ENCODE measurements at places on chromosomes 2 and 18. TPM values are rescaled to one million over a fixed set of nuclear protein-coding genes. Genes with fewer than 3 reads are reported as not detected.

NCKAP5 gene
- total RNA-seq = 1.4 TPM

CNRIP1 gene
- total RNA-seq = 42.7 TPM

IFIH1 gene
- 8.4 TPM for total RNA-seq

VWC2L gene
- not detected for total RNA-seq

SEC11C gene
- 20.1 TPM for total RNA-seq

SAG gene
- not detected for total RNA-seq

Data from bladder microvascular endothelial cell (primary cell).